ENCODE measurements at places on chromosomes 13 and 19.

- no peak for DNase-seq
Observed at GRCh38 chr13:30334663-30335386, 27.5 kb upstream of the KATNAL1 start.

DNA sequence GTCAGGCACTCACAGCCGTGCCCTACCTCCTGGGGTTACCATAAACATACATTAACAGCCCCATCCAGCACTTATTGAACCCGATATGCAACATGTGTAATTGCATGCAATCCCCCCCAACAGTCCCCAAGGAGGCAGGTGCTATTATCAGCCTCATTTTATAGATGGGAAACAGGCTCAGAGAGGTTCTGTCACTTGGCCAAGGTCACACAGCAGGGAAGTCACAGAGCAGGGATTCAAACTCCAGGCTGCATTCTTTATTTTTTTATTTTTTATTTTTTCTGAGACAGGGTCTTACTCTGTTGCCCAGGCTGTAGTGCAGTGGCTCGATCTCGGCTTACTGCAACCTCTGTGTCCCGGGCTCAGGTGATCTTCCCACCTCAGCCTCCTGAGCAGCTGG lies 38.4 kb upstream of the TNFAIP8L1 start:
- no peak for DNase-seq

DNA sequence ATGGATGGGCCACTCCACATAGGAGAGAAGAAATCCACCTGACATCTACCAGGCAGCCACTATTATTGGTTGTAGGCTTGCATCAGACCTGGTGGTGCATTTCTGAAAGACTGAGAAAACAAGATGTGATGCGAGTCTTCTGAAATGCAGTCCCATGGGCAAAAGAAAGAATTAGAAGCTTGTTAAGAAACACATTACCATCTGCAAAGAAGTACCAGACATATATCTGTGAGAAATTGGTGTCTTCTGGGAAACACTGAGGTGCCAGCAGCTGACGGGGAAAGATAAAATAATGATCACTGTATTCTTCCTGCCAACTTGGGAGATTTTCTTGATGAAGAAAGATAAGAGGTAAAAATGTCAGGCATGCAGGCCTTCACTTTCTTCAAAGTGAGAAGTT lies 14.4 kb downstream of the AMER2 start:
- DNase-seq, result no peak

GRCh38 chr19:32349724-32350470 lies 4.5 kb downstream of the ZNF507 start:
- DNase-seq, result no peak

DNA sequence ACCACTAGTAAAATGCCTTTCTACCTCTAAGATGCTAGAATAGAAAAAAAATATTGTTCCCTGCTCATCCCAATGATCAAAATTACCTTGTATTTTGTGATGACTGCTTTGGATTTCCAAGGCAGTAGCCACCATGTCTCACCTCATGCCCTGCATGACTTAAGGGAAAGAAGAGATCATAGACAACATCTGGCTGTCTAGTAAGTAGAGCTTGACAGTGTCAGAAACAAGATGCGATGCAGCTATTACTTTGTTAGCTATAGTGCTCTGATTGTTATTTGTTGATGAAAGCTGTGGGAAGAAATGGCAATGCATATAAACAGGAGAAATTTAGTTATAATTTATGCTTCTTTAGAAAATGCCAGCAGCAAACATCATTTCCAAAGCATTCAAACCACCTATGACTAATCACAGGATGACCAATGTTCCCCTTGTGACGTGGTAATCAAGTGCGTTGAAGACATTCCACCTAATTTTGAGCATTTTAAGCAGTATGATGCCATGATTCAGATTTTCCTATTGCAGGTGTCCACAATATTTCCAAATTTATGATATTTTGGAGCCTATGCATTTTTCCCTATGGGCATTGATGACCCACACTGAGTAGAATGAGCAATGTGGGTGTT lies 308.3 kb downstream of the KCNRG start:
- no peak for DNase-seq

- DNase-seq, result no peak
Observed at GRCh38 chr13:60754211-60755090, 357.4 kb downstream of the TDRD3 start.

GRCh38 chr13:93775507-93776108 lies 549.0 kb downstream of the GPC6 start:
- DNase-seq, result no peak

DNA sequence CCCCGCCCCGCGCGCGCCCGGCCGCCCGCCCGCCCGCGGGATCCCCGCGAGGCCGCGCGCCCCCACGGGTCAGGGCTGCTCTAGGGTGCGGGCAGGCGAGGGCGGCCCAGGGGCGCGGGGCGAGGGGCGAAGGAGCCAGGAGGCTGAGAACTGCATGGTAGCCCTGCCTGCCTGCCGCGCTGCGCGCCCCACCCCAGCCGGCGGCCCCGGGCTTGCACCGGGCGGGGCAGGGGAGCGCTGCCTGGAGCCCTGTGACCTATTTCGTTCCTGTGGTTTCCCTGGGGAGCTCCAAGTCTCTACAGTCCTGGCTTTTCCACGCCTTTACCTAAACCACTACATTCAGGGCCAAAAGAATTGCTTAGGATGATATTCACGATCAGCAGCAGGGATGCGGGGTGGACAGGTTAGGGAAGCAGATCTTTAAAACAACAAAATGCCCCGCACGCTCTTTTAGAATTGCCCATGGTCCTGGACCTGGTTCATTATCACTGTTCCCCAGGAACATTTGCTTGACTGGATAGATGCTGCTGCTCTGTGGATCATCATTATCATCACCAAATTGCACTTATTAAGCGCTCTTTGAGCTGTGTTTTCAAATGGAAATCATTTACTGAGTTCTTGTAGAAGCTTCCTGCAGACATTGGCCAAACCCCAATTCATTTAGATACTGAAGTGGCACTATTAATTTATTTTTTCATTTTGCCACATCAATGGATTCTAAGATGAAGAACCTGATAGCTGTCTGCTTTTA lies 421 bp upstream of the GPR12 start:
- no peak for DNase-seq

DNA sequence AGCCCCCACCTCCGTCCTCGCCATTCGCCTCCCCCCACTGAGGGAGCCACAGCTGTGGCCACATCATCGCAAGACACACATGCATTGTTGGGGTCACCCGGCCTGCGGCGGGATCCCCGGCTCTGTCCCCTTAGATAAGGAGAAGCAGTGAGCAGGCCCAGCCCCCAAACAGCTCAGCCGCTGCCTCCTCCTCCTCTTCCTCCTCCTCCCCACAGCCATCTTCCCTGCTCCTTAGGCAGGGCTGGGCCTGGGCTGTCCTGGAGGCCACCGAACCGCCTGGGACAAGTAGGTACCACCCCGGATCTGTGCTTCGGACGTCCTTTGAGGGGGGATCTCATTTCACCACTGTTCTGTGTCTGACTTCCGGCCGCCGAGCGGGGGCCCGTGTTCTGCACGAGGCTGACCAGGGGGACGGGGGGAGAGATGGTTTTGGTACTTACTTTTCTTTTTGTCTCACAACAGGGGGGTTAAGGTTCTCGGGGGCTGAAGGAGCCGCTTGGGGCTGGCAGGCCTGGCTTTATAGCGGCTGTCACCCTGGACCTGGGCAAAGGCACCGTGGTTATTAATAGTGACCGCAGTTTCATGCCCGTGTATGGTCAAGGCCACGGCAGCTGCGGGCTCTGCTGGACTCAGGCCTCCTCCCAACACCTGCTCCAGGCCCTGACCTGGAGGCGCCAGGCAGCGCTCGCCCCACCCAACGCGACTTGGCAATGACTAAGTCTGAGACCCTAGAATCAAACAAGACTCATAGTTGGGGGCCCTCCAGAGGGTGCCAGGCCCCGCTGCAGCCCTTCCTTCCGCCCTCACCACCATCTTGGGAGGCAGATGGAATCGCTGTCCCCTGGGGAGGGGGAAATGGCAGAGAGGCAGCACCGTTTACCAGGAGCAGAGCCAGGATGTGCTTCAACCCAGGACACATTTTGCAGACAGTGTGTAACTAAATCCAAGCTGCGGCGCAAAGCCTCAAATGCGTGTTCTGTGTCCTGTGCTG lies 18.3 kb downstream of the NMRK2 start:
- DNase-seq, result no peak

GRCh38 chr19:3125900-3126524 lies 9.8 kb upstream of the GNA15 start:
- peak; percentile 50 for DNase-seq

DNA sequence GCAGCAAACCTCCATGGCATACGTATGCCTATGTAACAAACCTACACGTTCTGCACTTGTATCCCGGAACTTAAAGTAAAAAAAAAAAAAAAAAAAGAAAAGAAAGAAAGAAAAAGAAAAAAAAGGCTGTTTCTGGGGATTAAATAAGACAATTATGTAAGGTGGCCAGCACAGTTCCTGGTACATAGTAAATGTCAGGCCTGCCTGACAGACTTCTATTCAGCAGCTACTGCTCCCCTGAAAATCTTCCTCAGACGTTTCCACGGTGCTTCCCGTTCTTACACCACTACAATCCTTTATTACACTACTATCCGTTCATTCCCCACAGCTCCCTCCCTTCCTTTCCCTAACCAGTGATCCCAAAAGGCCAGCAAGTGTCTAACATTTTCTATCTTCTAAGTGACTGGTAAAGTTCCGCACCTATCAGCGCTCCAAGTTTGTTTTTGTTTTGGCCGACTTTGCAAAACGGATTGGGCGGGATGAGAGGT lies 636 bp upstream of the RB1 start:
- no peak for DNase-seq

DNA sequence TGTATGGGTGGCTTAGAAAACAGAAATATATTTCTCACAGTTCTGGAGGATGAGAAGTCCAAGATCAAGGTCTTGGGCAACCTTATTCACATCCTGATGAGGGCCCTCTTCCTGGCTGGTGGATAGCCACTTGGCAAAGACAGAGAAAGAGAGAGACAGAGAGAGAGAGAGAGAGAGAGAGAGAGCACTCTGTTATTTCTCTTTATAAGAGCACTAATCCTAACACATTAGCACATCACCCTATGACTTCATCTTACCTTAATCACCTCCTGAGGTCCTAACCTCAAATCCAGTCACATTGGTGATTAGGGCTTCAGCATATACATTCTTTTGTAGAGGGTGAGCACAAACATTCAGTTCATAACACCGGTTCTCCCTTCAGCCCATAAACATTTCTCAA lies 430.3 kb downstream of the EFNB2 start:
- DNase-seq, result no peak

DNA sequence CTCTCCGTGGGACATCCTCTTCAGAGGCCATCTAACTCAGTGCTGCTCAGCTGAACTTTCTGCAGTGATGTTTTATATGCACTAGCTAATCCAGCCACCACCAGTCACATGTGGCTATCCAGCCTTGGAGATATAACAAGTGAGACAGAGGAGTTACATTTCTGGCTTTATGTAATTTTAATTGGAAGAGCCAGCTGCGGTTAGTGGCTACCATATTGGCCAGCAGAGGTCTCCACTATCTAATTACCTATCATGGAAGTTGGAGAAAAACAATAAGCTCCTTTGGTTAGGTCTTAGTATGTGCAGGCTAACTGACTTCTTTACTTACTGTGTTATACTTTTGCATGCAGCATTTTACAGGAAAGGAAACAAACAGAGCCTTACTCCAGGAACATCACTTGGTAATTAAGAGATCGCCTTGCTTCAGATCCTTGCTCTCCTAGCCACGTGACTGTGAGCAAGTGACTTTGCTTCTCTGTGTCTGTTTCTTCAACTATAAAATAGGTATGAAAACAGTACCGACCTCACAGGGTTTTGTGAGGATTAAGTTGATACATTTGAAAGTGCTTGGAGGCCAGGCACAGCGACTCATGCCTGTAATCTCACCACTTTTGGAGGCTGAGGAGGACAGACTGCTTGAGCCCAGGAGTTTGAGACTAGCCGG lies 1.6 kb upstream of the KLK10 start:
- no peak for DNase-seq

- no peak for DNase-seq
Observed at GRCh38 chr13:30616927-30617314, 799 bp upstream of the USPL1 start.

- DNase-seq, result no peak
Observed at GRCh38 chr13:29195456-29195855, 375.3 kb downstream of the MTUS2 start.
